Mesothelial cell of epicardium (in vitro differentiated cells): ENCODE measurements at places on chromosomes 16 and 17. TPM values are rescaled to one million over a fixed set of nuclear protein-coding genes. Genes with fewer than 3 reads are reported as not detected.

The DHRS11 gene
- total RNA-seq: 14.9 to 17.3 TPM (median 15.0 TPM) in 3 replicates

The CDH11 gene
- total RNA-seq: 333 to 376 TPM (median 359 TPM) in 3 replicates

The NACA2 gene
- total RNA-seq: not detected in 3 replicates

The GJD3 gene
- total RNA-seq: 0.27 TPM in 1 of 3 replicates, not detected in the others

The DPEP3 gene
- total RNA-seq: not detected in 3 replicates

The CCDC40 gene
- total RNA-seq: 20.6 to 25.9 TPM (median 23.5 TPM) in 3 replicates

The SLC5A2 gene
- 0.36 to 0.53 TPM (median 0.36 TPM) in 3 replicates for total RNA-seq

The LPO gene
- 0.16 to 0.29 TPM (median 0.27 TPM) in 3 replicates for total RNA-seq

The TMEM11 gene
- 19.4 to 21.9 TPM (median 20.6 TPM) in 3 replicates for total RNA-seq

The CBFA2T3 gene
- 10.1 to 11.5 TPM (median 10.1 TPM) in 3 replicates for total RNA-seq

The UTS2R gene
- total RNA-seq: 6.1 to 7.6 TPM (median 6.5 TPM) in 3 replicates

The CEP295NL gene
- 3.2 to 4.2 TPM (median 3.8 TPM) in 3 replicates for total RNA-seq

The TEX19 gene
- total RNA-seq: 0.16 TPM in 1 of 3 replicates, not detected in the others

The SULT1A1 gene
- 8.3 to 9.9 TPM (median 9.7 TPM) in 3 replicates for total RNA-seq

The TLCD3A gene
- total RNA-seq: 25.3 to 28.3 TPM (median 27.7 TPM) in 3 replicates

The PRDM7 gene
- not detected in 3 replicates for total RNA-seq

The CENPN gene
- 13.1 to 16.4 TPM (median 14.6 TPM) in 3 replicates for total RNA-seq

The TMEM88 gene
- 12.3 to 15.4 TPM (median 15.2 TPM) in 3 replicates for total RNA-seq

The ABCA10 gene
- total RNA-seq: 0.45 to 0.74 TPM (median 0.55 TPM) in 3 replicates

The TMC5 gene
- total RNA-seq: 1.4 to 2.2 TPM (median 1.6 TPM) in 3 replicates

The ADAMTS18 gene
- total RNA-seq: 7.4 to 9.1 TPM (median 7.9 TPM) in 3 replicates

The G6PC1 gene
- total RNA-seq: not detected in 3 replicates

The MFAP4 gene
- 194 to 213 TPM (median 210 TPM) in 3 replicates for total RNA-seq

The FBXW10B gene
- total RNA-seq: 0.99 to 1.5 TPM (median 1.3 TPM) in 3 replicates

The TOX3 gene
- total RNA-seq: 5.3 to 7.0 TPM (median 6.8 TPM) in 3 replicates

The SULT1A2 gene
- 0.75 to 0.98 TPM (median 0.90 TPM) in 3 replicates for total RNA-seq

The HS3ST3A1 gene
- total RNA-seq: 8.8 to 10.2 TPM (median 10.2 TPM) in 3 replicates

The CYBA gene
- 116 to 127 TPM (median 121 TPM) in 3 replicates for total RNA-seq

The IRX5 gene
- total RNA-seq: 14.6 to 17.8 TPM (median 16.3 TPM) in 3 replicates

The MMP2 gene
- 383 to 396 TPM (median 385 TPM) in 3 replicates for total RNA-seq

The TBC1D3G gene
- total RNA-seq: not detected in 3 replicates

The GPATCH8 gene
- total RNA-seq: 75.6 to 77.1 TPM (median 76.3 TPM) in 3 replicates

The PERCC1 gene
- not detected in 3 replicates for total RNA-seq

The KRTAP1-5 gene
- total RNA-seq: not detected in 3 replicates

The RBFOX1 gene
- 0.11 to 1.2 TPM (median 0.67 TPM) in 3 replicates for total RNA-seq

The TAT gene
- 0.07 TPM in 1 of 3 replicates, not detected in the others for total RNA-seq

The SPAG7 gene
- total RNA-seq: 72.8 to 86.9 TPM (median 72.9 TPM) in 3 replicates

The GUCY2D gene
- 0.34 to 0.75 TPM (median 0.69 TPM) in 3 replicates for total RNA-seq

The KRTAP2-3 gene
- total RNA-seq: 0.45 to 0.91 TPM (median 0.69 TPM) in 3 replicates
